ENCODE measurements at places on chromosomes 7 and 10. TPM values are rescaled to one million over a fixed set of nuclear protein-coding genes. Genes with fewer than 3 reads are reported as not detected.

The STK31 gene
- 1.0 TPM for total RNA-seq

DNA sequence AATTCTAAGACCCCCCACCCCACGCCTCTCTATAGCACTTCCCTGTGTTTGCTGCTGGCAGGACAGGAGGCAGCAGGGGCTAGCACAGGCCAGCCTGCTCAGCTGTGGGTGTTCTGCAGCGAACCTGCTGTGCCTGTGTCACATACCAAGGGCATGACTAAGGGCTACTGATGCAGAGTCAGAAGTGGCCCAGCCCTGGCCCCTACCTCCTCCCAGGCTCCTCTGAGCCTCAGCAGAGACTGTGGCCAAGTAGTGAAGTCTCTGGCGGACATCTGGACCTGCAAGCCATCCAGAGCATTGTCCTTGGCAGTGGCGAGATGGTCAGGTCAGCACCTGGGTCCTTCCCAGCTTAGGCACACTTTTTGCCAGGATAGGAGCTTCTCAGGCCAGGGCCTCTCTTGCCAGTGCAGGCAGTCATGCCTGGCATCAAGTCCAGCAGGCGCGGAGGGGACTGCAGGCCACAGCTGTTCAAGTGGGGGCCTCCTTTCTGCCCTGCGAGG, 116.3 kb upstream of the RET start:
- DNase-seq = peak; percentile 39

The NUTM2D gene
- 6.8 TPM for total RNA-seq

The FAM241B gene
- total RNA-seq = 5.0 TPM

DNA sequence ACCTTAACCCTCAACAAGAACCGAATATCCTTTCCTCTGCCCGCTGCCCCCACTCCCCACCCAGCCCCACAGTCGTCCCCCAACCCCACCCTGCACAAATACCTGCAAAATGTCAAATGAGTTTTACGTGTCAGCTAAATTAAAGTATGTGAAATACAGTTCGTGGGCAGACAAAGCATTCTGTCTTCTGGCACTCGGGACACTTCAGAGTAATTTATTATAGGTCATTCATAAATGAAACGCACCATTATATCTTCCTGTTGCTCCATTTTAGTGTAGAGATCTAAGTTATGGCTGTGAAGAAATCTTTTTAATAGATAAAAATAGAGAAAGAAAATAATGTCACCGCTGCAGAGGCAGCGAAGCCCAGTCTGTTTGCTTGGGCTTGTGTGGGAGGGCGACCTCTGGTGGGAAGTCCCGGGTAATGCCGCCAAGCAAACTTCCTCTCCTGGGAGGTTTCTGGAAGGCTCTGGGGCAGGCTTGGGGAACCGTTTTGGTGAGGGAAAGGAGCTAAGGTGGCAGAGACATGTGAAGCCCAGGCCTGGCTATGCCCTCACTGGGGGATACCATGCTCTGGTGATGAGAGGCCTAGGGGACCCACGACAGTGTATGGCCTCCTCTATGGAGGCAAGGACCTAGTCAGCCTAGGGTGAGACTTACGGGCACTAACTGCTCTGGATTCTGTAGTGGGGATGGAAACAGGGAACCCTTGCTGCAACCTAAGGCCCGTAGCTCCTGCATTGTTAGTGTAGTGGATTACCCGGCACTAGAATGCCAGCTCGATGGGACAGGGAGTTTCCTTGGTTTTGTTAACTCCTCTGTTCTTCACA, 604.9 kb downstream of the LRMDA start:
- peak; percentile 77 for DNase-seq

Data from lower lobe of right lung (tissue), 2 donors.